ENCODE measurements at places on chromosomes 4 and X.

- DNase-seq = no peak
Measured at GRCh38 chr4:100366213-100366612, 151.6 kb downstream of the EMCN start.

DNA sequence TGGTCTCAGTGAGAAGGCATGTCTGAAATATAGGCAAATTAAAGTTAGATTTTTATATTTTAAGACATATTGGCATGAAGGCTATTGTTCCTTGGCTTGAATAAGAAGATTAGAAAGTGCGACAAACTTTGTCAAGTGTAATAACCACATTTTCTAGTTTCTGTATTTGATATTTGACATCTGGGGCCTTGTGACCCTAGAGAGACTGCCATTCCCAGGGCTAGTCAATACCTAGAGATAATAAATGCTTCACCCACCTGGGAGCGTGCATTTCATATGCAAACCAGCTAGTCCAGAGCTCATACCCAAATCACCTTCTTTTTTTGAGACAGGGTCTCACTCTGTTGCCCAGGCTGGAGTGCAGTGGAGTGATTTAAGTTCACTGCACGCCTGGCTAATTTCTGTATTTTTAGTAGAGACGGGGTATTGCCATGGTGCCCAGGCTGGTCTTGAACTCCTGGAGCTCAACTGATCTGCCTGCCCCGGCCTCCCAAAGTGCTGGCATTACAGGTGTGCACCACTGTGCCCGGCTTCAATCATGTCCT is 62.6 kb downstream of the COQ2 start:
- DNase-seq = no peak

DNA sequence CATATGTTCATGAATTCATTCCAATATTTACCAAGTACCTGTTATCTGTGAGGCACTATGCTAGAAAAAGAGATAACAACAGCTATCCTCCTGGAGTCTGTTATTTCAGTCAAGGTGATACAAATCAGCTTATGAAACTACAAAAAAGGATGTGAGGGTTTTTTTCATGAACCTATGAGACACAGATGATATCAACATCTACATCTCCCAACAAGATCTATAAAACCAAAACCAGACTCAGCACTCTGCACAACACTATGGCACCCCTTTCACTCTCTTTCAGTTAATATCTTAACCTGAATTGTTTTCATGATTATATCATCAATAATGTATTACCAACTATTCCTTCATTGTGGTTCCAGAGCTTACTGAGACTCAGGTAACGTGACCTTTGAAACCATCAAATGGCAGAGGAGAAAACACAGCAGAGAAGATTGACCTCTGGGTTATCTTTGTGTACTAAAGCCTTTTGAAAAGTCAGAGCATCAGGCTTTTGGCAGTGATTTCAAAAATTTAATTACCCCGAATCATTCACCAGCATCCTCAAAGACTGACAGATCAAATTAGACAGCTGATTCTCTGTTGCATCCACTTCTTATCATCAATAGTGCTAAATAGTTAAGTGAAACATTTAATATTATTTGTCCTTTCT is 244.6 kb upstream of the FTHL17 start:
- no peak for DNase-seq

- no peak for DNase-seq
Measured at GRCh38 chrX:70452143-70452733, 7.6 kb downstream of the DLG3 start.

GRCh38 chr4:80008351-80008750 is 64.7 kb downstream of the ANTXR2 start:
- no peak for DNase-seq

DNA sequence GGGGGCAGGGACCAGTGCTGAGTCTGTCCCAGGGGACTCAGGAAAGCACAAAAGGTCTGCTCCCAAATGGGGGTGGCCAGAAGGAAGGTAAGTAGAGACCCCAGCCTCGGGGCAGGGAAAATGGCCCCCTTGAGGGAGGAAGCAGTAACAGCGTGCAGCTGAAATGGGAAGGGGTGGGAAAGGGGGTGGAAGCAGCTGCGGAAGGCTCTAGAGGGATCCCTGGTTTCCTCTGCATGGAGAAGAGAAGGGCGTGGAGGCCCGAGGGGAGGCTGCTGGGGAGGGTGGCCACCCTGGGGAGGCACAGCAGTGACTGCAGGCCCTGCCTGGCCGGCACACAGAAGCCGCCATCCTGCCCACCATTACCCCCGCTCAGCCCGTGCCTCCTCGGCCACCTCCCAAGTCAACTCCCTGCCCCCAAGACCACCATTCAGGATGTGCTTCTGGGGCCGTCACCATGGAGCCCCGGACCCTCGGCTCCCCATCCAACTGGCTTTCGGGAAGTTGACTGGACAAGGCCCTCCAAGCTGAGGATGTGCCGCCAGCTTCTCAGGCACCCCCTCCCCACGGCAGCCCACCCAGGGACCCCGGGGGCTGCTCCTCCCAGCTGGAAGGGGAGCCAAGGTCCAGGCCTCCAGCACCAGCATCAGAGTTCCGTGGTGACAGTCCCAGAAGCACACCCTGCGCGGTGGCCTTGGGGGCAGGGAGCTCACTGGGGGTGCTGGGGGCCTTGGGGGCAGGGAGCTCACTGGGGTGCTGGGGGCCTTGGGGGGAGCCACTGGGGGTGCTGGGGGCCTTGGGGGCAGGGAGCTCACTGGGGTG is 23.6 kb downstream of the CFAP99 start:
- DNase-seq = no peak

- DNase-seq = no peak
Measured at GRCh38 chr4:5572114-5572513, 136.2 kb downstream of the EVC2 start.

- DNase-seq = no peak
Measured at GRCh38 chrX:134236626-134237614, at the start of gene CCDC160. Gene CCDC160 (plus strand): TSS chrX:134237182. CDS start chrX:134244801, 7,619 bp downstream.

- DNase-seq = no peak
Measured at GRCh38 chrX:123749643-123750042, 16.8 kb upstream of the THOC2 start.

DNA sequence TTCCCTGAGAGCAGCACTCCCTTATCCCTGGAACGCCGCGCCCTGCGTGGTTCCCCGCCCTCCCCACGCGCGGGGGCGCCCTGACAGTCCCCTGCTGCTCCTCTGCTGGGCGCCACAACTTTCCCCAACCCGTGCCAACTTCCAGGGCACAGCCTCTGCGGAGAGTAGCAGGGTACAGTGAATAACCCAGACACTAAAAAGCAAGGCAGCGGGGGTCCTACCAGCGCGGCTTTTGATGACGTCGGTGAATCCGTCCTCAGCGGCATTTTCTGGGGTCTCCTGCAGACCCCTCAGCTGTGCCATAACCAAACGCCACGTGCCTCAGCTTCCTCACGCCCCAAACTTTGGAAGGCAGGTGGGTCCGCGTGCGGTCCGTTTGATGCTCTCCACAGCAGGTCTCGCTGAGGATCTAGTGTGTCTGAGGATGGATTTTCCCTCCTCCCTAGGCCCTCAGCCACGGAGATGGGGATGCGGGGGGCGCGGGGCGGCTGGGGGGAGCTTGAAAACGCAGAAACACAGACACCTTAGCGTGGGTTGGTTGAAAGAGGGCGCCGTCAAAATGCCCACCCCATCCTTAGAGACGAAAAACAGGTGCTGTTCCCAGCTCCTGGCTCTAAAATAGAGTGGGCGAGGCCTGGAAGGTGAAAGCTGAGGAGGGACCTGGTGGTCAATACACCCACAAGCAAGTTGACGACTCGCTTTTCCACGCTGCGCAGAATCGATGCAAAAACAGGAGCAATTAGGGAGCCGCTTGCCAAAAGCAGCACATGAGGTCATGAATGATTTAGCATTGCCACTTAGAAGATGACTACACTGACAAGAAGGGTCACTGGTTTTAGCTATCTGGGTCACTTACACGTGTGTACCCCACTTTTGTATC is 405.6 kb downstream of the FAM47A start:
- DNase-seq = no peak

DNA sequence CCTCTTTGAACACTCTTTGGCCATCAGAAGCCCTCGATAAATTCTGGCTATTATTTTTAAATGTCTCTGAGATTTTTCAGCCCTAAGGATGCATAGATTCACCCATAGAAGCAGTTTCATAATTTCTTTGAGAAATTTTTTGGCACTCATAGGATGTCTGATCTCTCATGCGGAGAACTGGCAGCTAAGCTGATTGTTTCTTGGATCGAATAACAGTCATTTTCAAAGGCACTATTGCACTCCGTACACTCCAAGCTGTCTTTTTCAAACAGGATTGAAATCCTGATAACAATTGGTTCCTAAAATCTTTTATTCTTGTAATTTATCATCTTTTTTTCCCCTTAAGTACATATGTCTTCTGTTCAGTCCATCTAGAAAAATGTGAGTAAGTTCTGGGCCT is 411.9 kb downstream of the SPOCK3 start:
- no peak for DNase-seq

DNA sequence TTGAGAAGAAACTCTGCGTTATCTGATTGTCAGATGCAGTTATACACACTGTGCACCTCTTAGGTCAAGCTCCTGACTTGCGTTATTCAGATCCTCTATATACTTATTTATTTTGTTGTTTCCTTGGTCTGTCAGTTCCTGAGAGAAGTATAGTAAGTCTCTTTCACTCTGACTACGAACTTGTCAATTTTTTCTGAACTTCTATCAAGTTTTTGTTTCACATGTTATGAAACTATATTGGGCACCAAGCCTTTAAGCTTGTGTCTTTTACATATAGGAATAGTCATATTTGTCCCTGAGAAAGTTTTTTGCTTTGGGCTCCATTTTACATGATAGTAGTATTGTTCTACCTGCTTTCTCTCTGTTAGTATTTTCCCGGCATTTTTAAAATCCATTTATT is 31.7 kb downstream of the ZNF275 start:
- no peak for DNase-seq

DNA sequence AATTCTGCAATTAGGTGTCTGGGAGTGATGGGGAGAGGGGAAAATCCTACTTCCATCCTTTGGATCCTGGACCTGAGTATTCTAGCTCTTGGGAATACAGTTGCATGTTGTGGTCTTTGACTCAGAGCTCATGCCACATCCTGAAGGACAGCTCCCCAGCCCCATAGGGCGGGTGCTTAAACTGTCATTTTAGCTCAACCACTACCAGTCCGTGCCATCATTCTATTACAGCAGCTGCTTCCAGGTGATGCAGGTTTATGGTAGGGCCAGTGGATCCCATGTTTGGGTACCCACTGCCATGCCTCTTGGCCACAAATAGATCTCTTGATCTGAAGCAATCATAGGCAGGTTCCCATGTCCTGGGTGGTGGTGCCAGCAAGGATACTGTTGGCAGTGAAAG is 34.7 kb downstream of the CCKAR start:
- no peak for DNase-seq

DNA sequence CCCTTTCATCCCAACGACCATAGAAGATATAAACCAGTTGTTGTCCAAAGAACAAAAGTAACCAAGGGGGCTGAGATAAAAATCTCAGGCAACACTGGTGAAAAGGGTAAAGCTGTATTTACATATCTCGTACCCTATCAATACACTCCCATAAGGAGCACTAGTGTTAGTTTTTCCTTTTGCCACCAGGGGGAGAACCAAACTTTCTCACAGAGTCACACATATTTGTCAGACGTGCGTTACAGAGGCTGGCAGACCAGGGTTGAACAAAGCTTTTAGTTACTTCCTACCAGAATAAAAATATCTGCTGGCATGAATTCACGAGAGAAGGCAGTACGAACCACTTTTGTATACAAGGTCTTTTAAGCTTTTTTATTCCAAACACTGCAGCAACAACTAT is 88.3 kb downstream of the AMELX start:
- DNase-seq = no peak

- no peak for DNase-seq
Measured at GRCh38 chr4:156495091-156495490, 476.5 kb downstream of the PDGFC start.

- peak; percentile 4 for DNase-seq
Measured at GRCh38 chr4:17577665-17578481, 875 bp downstream of the LAP3 start.

GRCh38 chr4:14929669-14930068 is 72.6 kb upstream of the CPEB2 start:
- no peak for DNase-seq

GRCh38 chr4:94358101-94358500 is 15.5 kb upstream of the HPGDS start:
- DNase-seq = no peak

DNA sequence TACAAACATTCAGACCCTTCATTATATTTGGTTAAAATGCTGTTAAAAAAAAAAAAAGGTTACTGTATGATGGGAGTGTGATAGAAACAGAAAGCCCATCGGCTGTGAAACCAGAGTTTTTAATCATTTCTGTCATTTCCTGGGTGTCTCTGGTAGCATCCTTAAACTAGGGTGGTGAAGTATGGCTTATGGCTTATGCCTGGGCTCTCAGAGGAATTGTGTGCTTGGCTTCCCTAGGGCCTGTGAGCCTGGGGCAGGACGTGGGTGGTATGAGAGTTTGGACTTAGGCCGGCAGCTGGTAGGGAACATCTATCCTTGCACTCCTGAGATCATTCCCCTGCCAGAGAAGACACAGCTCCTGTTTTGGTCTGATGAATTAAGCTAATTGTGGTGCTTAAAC is 52.2 kb downstream of the DCUN1D4 start:
- no peak for DNase-seq

DNA sequence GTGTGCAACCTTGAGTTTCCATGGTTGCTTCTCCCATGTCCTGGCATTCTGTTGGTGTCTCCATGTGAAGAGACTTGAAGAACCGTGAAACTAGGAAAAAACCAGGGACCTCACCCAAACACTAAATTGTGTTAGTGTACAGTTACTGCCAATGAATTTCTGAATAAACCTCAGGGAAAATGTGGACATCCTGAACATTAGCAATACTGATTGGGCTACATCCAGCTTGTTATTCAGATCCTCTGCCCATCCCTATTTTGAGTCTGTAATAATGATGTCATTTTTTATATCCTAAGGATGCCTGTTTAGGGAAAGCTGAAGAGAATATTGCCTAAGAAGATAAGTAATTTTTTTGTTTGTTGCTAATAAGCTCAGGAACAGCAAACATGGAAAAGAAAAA is 262.7 kb downstream of the TMA16 start:
- DNase-seq = no peak

DNA sequence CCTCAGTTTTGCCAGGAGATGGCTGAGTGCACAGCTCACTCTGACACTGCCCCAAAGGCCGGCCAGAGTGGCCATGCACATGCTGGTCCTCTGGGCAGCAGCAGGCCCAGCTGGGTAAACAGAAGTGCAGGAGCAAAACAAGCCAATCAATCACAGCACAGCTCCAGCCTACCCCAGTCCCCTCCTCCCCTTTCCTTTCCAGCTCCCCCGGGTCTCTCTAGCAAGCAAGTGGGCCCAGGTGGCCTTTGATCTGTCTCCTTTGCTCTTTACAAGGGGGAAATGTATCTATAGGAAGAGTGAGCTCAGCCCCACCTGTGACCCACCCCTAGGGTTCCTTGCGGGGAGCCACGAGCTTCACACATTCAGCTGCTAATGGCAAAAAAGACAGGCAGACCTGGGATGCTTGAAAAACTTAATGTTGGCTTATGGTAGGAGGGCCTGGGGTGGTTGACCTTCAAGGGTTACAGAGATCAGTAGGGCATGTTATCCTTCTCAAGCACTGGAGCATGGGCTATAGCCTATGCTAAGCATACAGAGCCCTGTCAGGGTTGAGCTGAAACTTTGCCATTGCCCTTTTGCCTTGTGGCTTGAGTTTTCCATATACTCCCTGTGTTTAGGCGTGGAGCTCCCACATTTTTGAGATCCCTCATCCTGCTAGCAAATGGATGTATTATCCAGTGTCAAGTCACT is 57.8 kb upstream of the PLAC1 start:
- DNase-seq = no peak

Measured in activated CD8-positive, alpha-beta memory T cell treated with anti-CD3 and anti-CD28 coated beads for 1 hour (primary cell).